ENCODE measurements at places on chromosomes 12 and 14.

GRCh38 chr12:40911676-40912075 is 219.4 kb downstream of the CNTN1 start:
- DNase-seq = no peak

DNA sequence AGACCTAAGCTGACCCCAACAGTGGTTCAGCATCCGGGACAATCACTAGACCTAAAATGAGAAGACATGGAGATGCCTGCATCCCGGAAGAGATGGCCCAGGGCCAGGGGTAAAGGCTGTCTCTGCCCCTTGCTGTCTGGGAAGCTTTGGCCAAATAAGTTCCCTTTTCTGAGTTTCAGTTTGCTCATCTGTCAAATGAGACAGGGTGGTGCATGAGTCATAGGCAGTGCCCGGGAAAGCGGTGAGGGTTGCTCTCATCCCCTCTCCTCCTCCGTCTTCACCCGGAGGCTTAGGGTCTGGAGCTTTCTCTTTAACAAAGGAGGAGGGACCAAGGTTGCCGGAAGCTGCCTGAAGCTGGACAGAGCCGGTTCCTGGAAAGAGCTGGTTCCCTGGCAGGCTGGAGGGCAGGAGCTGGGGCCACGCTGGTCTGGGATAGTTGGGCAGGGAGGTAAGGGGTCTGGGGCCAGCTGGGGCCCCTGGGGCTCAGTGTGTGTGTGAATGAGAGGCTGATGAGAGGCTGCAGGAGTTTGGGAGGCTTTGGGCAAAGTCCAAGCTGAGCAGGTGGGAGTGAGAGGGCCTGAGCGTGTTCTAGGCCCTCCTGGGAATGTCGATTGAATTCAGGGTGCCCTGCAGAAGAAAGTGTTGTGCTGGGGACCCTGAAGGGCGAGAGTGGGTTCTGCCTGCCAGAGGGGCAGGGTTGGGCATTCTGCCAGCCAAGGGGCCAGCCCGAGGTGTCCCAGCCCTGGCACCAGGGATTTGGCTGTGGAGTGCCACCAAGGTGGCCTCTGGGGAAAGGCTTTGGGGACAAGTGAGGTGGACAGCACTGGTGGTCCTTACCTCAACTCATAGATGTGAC is at the start of gene SDSL:
SDSL (plus strand) TSS at position 351 of the 856 bp plus-strand sequence. CDS start 5,603 bp downstream, outside the sequence.
- DNase-seq = peak; percentile 81

DNA sequence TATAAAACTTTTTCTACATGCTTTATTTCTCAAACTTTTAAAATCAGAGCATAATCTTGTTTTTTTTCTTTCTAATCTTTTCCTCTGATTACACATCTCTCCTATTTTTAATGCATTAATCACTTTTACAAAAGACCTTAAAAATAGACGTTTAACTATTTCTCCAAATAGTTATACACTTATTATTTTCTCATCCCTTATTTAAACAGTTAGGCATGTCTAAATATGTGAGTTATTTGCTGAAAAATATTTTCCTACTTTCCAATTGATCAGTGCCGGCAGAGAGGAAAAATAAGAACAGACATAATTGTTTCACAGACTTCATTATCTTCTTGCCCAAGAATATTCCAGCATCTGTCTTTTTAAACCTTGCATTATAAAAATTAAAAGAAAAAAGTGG is 28.7 kb upstream of the RHOJ start:
- DNase-seq = no peak

DNA sequence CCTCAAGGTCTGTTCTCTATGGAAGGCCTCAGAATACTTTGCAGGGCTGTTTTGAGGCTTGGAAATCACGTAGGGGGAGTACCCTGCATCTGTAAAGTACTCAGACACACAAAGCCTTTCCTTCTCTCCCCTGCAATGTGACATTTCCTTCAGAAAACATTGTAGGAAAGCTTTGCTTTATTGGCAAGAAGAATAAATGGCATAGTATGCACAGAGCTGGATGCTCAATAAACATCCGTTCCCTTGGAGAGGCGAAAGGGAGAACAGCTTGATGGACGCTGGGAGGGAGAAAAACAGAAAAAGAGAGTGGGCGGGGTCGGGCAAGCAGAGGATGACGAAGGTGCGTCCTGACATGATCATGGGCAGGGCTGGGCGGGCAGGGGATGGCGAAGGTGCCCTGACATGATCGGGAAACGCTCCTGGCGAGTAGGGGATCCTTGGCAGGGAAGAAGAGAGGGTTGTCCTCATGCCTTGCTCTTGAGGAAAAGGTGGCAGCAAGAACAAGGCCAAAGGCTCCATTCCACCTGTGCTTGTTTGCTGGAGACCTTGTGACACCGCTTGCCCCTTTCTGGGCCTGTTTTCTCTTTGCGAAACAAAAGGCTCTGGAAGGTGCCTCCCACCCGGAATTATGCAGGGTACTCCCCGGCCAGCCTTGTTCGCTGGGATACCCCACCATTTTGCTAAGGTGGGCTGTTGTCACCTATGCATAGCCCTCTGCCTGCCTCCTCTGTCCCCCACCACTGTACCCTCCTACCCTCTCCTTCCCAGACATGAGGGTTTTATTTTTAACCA is 21.1 kb downstream of the IRF2BPL start:
- DNase-seq = no peak

- peak; percentile 24 for DNase-seq
Measured at GRCh38 chr12:78641837-78642423, 222.6 kb upstream of the SYT1 start.

All from mesendoderm (in vitro differentiated cells).